ENCODE measurements at places on chromosomes 11 and 22. TPM values are rescaled to one million over a fixed set of nuclear protein-coding genes. Genes with fewer than 3 reads are reported as not detected.

UBQLN3 gene
- total RNA-seq = 0.32 TPM

CALCA gene
- not detected for total RNA-seq

B4GAT1 gene
- 20.0 TPM for total RNA-seq

SHANK2 gene
- total RNA-seq = 1.3 TPM

OR5W2 gene
- total RNA-seq = not detected

CSNK2A3 gene
- 1.3 TPM for total RNA-seq

RFPL1 gene
- total RNA-seq = not detected

NLRP6 gene
- total RNA-seq = 3.7 TPM

NPTXR gene
- 3.7 TPM for total RNA-seq

NXPE4 gene
- total RNA-seq = 0.66 TPM

RFPL3 gene
- total RNA-seq = not detected

HPS5 gene
- 57.0 TPM for total RNA-seq

KIRREL3 gene
- not detected for total RNA-seq

TP53I11 gene
- total RNA-seq = 91.1 TPM

OR6T1 gene
- not detected for total RNA-seq

TMPRSS6 gene
- total RNA-seq = 0.88 TPM

DNA sequence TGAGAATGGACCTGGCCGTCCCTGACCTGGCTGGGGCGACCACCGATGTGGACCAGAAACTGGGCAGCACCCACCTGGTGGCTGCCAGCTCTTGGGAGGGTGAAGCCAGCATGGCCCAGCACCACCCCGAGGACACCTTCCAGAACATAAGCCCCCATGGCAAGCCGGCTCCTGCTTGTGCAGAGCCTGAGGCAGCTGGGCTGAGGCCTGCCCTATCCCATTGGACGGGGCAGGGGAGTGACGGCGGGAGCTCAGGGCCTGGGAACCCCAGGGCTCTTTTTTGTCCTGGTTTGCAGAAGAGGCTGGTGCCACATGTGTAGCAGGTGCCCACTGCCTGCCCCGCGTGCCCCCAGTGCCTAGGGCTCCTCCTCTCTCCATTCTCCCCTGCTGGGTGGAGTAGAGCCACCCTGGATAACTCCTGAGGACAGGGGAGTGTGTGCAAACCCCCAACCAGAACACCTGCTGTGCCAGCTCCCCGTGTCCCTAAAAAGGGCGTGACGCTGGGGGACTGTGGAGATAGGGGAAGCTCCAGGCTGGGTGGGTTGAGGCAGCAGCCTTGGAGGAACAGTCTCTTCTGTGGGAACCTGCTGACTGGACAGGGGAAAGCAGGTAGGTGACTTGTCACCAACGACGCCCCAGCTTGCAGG, 11.9 kb downstream of the DUSP8 start:
- no peaks in the 10 kb centered on the region for H3K36me3 ChIP-seq
- peaks cover 9% of the 10 kb centered on the region for H3K4me1 ChIP-seq
- no peak for DNase-seq
- H3K27ac ChIP-seq = peak overlapping the region; percentile 92
- H3K27me3 ChIP-seq = no peaks in the 10 kb centered on the region

DNA sequence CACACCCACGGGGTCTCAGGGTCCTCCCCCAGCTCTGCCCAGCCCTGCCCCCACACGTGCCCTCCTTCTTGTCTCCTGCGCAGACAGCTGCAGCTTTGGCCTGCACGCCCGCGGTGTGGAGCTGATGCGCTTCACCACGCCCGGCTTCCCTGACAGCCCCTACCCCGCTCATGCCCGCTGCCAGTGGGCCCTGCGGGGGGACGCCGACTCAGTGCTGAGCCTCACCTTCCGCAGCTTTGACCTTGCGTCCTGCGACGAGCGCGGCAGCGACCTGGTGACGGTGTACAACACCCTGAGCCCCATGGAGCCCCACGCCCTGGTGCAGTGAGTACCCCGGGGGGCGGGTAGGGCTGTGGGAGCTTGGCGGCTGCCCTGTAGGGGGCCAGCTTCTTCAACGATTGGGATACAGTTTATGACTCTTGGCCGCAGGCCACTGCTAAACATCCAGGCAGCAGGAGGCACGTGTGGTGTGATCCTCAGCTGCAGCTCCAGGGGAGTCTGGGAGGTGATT, 30.8 kb downstream of the ST14 start:
- H3K36me3 ChIP-seq = no peaks in the 10 kb centered on the region
- no peak for DNase-seq
- H3K27ac ChIP-seq = no peak overlapping the region
- H3K27me3 ChIP-seq = no peaks in the 10 kb centered on the region
- H3K4me3 ChIP-seq = no peak overlapping the region

DNA sequence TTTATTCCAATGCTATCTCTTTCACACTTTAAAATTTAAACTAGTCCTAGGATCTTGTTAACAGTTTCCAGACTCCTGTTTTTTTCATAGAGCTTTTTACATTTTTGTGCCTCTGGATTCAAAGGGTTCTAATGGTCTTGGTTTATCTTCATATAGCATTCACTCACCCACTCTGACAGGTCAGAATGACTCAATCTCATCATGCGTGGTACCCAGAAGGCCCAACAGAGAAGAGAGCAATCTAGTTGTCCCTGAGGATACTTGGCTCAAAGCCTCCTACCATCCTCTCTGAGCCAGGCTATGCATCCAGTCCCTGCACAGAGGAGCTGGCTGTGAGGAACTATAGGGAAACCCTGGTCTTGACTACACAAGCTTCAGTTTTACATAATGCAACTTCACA, 27.5 kb downstream of the MAML2 start:
- no peaks in the 10 kb centered on the region for H3K36me3 ChIP-seq
- H3K4me1 ChIP-seq = peaks cover 30% of the 10 kb centered on the region
- DNase-seq = no peak
- H3K27ac ChIP-seq = peak overlapping the region; percentile 89
- no peak overlapping the region for H3K4me3 ChIP-seq

- H3K4me3 ChIP-seq = no peak overlapping the region
- H3K4me1 ChIP-seq = no peaks in the 10 kb centered on the region
- H3K27me3 ChIP-seq = no peaks in the 10 kb centered on the region
- no peak overlapping the region for H3K27ac ChIP-seq
These were observed 30.7 kb downstream of the ELFN2 start for GRCh38 chr22:37396488-37397084.

- H3K4me1 ChIP-seq = no peaks in the 10 kb centered on the region
- DNase-seq = no peak
- no peak overlapping the region for H3K4me3 ChIP-seq
These were observed 204.5 kb downstream of the RAB38 start for GRCh38 chr11:87970762-87971161.

- no peaks in the 10 kb centered on the region for H3K27me3 ChIP-seq
- H3K27ac ChIP-seq = peak overlapping the region; percentile 60
- no peak overlapping the region for H3K4me3 ChIP-seq
- no peaks in the 10 kb centered on the region for H3K36me3 ChIP-seq
These were observed 4.5 kb upstream of the TP53I11 start for GRCh38 chr11:44955015-44955738.

GRCh38 chr11:44376423-44376822, 66.5 kb upstream of the ALX4 start:
- no peak for DNase-seq
- no peak overlapping the region for H3K4me3 ChIP-seq
- H3K27ac ChIP-seq = no peak overlapping the region
- no peaks in the 10 kb centered on the region for H3K36me3 ChIP-seq
- H3K4me1 ChIP-seq = no peaks in the 10 kb centered on the region

DNA sequence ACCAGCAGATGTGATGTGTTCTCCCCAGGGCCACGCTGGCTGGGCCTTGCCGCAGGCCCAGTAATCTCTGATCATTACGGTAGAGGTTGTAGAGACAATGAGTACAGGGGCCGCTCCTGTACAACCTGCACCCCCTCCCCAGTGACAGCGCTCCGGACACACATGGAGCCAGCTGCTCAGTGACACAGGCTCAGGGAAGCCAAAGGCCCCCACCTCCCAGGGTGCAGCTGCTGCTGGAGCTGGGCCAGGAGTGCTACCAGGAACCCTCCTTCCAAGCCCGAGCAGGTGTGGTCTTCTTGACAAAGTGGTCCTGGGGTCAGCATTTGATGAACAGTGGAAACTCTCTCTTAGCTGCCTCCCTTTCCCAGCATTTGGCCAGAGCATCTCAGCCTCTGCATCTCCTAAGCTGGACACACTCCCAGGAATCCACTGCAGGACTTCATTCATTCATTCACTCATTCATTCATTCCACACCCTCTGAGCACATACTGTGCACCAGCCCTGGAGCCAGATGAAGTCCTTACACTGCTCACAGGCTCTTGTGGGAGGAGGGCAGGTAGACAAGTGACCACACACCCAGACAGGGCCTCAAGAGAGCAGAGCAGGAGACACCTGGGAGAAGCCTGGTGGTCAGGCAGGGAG, 49.6 kb upstream of the MPEG1 start:
- H3K4me1 ChIP-seq = no peaks in the 10 kb centered on the region
- no peaks in the 10 kb centered on the region for H3K27me3 ChIP-seq
- no peak overlapping the region for H3K27ac ChIP-seq
- H3K4me3 ChIP-seq = no peak overlapping the region
- H3K36me3 ChIP-seq = no peaks in the 10 kb centered on the region

DNA sequence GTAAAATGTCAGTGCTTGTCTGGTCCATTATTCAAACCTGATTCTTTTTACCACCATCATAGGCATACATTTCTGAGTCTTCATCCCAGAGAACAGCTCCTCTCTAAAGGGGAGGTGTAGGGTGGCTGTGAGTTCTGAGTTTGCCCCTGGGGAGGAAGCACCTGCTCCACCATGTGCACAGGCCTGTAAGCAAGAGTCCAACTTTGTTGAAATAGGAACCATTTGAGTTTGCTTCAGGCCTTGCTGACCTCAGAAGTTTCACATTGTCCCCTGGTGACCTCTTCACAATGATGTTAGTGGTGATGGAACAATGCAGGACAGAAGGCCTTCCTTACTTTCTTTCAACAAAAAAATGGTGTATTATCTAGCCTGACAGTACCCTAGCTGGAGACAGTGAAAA, 54.6 kb upstream of the TOP3B start:
- H3K27me3 ChIP-seq = no peaks in the 10 kb centered on the region
- no peaks in the 10 kb centered on the region for H3K4me1 ChIP-seq
- H3K27ac ChIP-seq = no peak overlapping the region
- H3K36me3 ChIP-seq = peaks cover 8% of the 10 kb centered on the region
- no peak overlapping the region for H3K4me3 ChIP-seq

DNA sequence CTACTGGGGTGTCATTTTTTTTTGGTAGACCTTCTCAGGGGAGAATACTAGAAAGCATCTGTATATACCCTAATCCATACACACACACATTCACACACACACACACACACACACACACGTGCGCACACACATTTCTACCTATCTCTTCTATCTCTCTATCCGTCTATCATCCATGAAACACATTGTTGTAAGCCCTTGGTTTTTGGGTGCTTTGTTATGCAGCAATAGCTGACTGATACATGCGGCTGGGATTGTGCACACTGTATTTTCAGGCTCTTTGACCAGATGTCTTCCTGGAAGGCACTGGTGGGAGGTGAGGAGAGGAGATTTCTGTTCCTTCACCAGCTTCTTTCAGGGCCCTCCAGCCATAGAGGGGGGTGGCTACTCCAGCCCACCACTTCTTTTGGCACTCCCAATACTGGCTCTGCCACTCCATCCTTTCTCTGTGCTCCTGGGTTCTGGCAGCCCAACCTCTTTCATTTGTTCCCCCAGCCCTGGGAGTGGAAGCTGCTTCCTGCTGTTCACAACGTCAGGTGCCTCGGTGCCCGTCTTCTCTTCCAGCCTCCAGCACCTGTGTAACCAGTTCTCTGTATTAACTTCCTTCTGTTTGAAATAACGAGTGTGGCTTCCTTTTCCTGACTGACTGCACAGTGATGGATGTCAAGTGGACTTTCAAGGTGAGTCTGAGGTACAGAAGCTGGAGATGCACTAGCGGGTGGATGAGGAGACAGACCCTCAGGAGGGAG, 12.4 kb upstream of the MUC2 start:
- no peak overlapping the region for H3K4me3 ChIP-seq
- no peaks in the 10 kb centered on the region for H3K27me3 ChIP-seq
- no peaks in the 10 kb centered on the region for H3K36me3 ChIP-seq
- H3K4me1 ChIP-seq = no peaks in the 10 kb centered on the region
- H3K27ac ChIP-seq = no peak overlapping the region

GRCh38 chr11:12951376-12951775, 57.7 kb upstream of the RASSF10 start:
- no peak overlapping the region for H3K4me3 ChIP-seq
- H3K27ac ChIP-seq = no peak overlapping the region
- no peaks in the 10 kb centered on the region for H3K27me3 ChIP-seq
- no peaks in the 10 kb centered on the region for H3K4me1 ChIP-seq
- no peak for DNase-seq

GRCh38 chr11:28674433-28675103, 566.4 kb downstream of the METTL15 start:
- no peak for DNase-seq
- H3K27ac ChIP-seq = no peak overlapping the region
- H3K4me3 ChIP-seq = no peak overlapping the region
- no peaks in the 10 kb centered on the region for H3K27me3 ChIP-seq
- H3K36me3 ChIP-seq = no peaks in the 10 kb centered on the region

- DNase-seq = no peak
- no peaks in the 10 kb centered on the region for H3K4me1 ChIP-seq
- H3K27me3 ChIP-seq = peaks cover 9% of the 10 kb centered on the region
- no peaks in the 10 kb centered on the region for H3K36me3 ChIP-seq
- no peak overlapping the region for H3K27ac ChIP-seq
- H3K4me3 ChIP-seq = no peak overlapping the region
These were observed 85.2 kb downstream of the BUD13 start for GRCh38 chr11:116687458-116688201.

DNA sequence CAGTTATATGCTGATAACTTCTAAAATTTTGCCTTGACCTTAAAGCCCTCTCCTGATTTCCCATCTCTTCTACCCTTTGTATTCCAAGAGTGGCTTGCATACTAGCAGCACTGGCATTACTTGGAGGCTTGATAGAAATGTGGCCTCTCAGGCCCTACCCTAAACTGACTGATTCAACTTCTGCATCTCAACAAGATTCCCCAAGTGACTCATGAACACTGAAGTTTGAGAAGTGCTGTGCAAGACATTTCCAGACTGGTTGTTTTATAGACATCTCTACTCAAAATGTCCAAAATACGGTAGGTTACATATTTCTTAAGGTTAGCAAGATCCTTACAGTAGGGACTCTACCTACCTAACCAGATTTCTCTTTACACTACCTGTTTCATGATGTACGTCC, 48.6 kb downstream of the SESN3 start:
- H3K4me3 ChIP-seq = no peak overlapping the region
- H3K27ac ChIP-seq = no peak overlapping the region
- no peaks in the 10 kb centered on the region for H3K36me3 ChIP-seq
- DNase-seq = no peak
- H3K4me1 ChIP-seq = no peaks in the 10 kb centered on the region

GRCh38 chr22:42994276-42994916, 20.6 kb downstream of the PACSIN2 start:
- no peaks in the 10 kb centered on the region for H3K36me3 ChIP-seq
- DNase-seq = no peak
- H3K27me3 ChIP-seq = no peaks in the 10 kb centered on the region
- peak overlapping the region; percentile 91 for H3K27ac ChIP-seq
- H3K4me3 ChIP-seq = peak overlapping the region; percentile 25

- H3K27me3 ChIP-seq = no peaks in the 10 kb centered on the region
- H3K27ac ChIP-seq = no peak overlapping the region
- H3K4me3 ChIP-seq = no peak overlapping the region
- no peaks in the 10 kb centered on the region for H3K36me3 ChIP-seq
- H3K4me1 ChIP-seq = no peaks in the 10 kb centered on the region
- DNase-seq = no peak
These were observed 27.6 kb downstream of the KDM2A start for GRCh38 chr11:67146516-67147226.

GRCh38 chr11:104164028-104164520, at the start of gene PDGFD:
PDGFD (minus strand) TSS chr11:104164147.
- H3K27me3 ChIP-seq = no peaks in the 10 kb centered on the region
- DNase-seq = peak; percentile 50
- peak within 1 kb of the TSS; percentile 85 for H3K27ac ChIP-seq
- H3K36me3 ChIP-seq = no peaks in the 10 kb centered on the region
- H3K4me3 ChIP-seq = peak within 1 kb of the TSS; percentile 57
- H3K4me1 ChIP-seq = no peaks in the 10 kb centered on the region

- no peaks in the 10 kb centered on the region for H3K36me3 ChIP-seq
- no peak overlapping the region for H3K4me3 ChIP-seq
- no peaks in the 10 kb centered on the region for H3K4me1 ChIP-seq
These were observed 127.4 kb downstream of the LARGE1 start for GRCh38 chr22:33792832-33793231.

All from breast epithelium (tissue), 4 donors.